ENCODE measurements at places on chromosomes 3 and 15.

DNA sequence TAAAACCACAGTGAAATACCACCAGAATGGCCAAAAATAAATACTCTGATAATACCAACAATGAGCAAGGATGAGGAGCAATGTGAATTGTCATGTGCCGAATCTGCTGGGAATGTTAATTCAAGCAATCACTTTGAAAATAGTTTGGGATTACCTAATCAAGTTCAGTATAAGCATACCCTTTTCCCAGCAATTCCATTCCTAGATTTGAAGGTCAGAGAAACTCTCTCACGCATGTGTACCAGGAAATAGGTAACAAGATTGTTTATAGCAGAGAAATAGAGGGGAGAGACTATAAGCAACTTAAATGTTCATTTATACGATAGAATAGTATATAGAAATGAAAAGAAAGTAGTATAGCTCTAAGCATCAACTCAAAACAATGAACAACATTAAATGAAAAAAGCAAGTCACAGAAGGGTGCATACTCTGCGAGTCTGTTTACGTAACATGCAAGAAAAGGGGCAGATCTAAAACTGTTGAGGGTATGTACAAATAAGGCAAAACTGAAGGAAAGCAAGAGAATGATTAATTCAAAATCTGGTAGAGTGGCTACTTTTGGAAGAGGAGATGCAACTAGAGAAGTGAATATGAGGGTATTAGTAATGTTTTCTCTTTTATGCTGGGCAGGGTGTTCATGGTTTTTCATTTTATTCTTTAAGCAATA, 27.4 kb downstream of the TMOD3 start:
- DNase-seq: no peak

GRCh38 chr15:77380033-77380432, 39.9 kb downstream of the PEAK1 start:
- no peak for DNase-seq

- DNase-seq: no peak
Measured at GRCh38 chr15:79724312-79724711, 172.5 kb downstream of the MTHFS start.

- no peak for DNase-seq
Measured at GRCh38 chr15:47786371-47786770, 69.1 kb downstream of the SEMA6D start.

DNA sequence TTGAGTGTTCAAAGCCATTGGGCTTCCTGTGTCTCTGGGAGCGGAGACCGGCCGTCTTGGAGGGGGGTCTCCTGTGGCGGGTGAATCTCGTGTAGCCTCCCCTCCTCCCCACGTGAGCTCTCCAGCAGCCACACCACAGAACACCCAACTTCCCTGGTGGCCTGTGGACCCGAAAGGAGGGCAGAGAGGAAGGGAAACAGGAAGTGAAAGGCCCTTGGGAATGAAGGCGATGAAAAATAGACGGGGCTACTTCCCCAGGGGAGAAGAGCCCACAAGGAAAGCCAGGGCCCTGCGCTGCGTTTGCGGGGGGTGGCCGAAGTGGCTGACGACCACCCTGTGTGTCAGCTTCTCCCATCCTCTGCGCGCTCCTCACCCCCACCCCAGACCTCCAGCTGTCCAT, 5.4 kb downstream of the ANKRD63 start:
- no peak for DNase-seq

Measured in activated CD8-positive, alpha-beta T cell treated with anti-CD3 and anti-CD28 coated beads for 36 hours (primary cell).